ENCODE measurements at places on chromosomes 3 and 15.

GRCh38 chr3:169241991-169242707 is 421.4 kb downstream of the MECOM start:
- no peak for DNase-seq

GRCh38 chr3:198032039-198032936 is 72.3 kb downstream of the LMLN start:
- no peak for DNase-seq

GRCh38 chr3:192916371-192917027 is 1.2 kb downstream of the MB21D2 start:
- DNase-seq: no peak

GRCh38 chr15:59550956-59551355 is 60.6 kb upstream of the GCNT3 start:
- no peak for DNase-seq

- DNase-seq: no peak
Measured at GRCh38 chr3:24628523-24629258, 134.0 kb upstream of the THRB start.

- DNase-seq: no peak
Measured at GRCh38 chr3:148791920-148792319, 35.7 kb upstream of the CPB1 start.

GRCh38 chr15:69593981-69594966 is 141.7 kb downstream of the RPLP1 start:
- no peak for DNase-seq

- no peak for DNase-seq
Measured at GRCh38 chr3:196872316-196872715, 4.6 kb downstream of the SENP5 start.

- DNase-seq: no peak
Measured at GRCh38 chr15:67173786-67174185, 80.7 kb downstream of the AAGAB start.

DNA sequence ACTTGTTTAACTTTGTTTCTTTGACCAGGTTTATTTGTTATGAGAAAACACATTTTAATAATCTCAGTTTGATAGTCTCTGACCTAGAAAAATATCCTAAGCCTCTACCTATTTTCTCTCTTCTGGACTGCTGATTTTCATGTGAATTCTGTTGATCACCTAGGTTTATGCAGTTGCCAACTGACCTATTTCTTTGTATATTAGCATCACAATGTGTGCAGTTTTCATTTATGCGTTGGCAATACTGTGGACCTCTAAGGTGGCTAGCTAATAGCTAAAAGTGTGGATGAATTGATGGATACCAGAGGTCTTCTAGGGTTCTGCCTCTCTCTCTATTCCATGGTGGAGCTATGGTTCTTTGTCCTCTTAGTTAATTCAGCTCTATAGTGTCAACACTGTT is 72.1 kb downstream of the LRRC49 start:
- no peak for DNase-seq

DNA sequence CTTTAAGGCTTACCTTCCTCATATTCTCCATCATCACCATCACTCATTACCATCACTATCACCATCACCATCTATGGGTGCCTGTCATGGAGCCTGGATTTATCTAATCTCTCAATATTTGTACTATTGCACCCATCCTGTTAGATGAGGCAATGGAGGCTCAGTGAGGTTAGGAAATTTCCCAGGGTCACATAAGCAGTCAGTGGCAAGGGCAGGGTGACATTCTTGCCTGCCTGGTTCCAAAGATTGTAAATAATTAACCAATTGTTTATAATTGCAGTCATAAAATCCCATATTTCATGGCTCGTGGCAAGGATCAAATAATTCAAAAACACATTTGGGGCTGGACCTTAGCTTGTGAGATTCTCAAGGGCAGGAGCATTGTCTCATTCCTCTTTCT is 55.2 kb downstream of the MGLL start:
- no peak for DNase-seq

DNA sequence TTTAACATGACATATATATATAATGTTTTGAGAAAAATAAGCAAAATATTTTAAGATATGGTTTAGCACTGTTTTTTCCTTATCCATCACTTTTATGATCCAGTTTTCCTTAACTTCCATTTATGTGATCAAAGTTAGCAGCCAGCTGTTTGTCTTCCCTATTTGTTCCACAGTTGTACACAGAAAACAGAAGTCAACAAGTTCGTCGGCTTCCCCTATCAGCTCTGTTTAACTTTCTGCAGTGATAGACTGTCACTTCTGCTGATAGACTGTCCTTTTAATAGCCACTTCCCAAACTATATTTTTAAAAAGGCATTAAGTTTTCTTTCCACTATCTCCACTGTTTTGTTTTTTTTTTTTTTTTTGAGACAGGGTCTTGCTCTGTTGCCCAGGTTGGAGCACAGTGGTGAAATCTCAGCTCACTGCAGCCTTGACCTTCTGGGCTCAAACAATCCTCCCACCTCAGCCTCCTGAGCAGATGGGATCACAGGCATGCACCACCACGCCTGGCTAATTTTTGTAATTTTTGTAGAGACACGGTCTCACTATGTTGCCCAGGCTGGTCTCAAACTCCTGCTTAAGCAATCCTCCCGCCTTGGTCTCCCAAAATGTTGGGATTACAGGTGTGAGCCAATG is 7.2 kb downstream of the FSD2 start:
- no peak for DNase-seq

DNA sequence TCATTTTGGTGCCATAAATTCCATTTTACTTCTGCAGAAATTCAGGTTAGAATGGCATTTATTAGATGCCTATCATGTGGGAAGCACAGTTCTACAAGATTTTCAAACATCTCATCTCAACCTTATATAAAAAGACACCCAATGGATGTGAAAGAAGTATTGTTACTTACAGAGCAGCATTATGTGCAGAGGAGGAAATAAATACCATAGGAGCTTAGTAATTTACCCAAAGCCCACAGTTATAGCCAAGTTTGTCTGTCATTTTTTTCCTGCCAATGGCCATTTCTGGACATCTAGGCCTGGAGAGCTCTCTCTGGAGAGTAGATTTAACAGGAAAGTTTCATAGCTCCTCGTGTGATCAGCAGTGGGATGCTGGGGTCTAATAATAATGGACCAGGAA is 659.4 kb upstream of the NAALADL2 start:
- no peak for DNase-seq

DNA sequence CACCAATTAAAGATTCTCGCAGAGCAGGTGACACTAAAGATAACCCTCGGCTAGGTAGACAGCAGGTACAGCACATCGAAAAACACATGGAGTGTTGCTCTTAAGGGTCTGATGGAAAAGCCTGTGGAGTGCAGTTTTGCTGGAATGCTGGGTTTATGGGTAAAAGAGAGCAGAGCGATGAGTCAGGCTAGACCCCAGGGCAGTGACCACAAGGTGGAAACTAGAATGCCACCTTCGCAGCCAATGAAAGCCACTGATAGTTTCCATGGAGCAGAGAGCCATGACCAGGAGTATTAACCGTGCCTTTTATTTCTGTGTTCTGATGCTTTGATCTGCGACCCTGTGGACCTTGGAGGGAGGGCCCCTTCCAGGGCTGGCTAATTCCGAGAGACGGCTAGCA is 149.8 kb downstream of the GABRB3 start:
- DNase-seq: no peak

- no peak for DNase-seq
Measured at GRCh38 chr3:132421832-132422231, 4.5 kb downstream of the DNAJC13 start.

- no peak for DNase-seq
Measured at GRCh38 chr15:68409736-68410370, 22.1 kb downstream of the ITGA11 start.

DNA sequence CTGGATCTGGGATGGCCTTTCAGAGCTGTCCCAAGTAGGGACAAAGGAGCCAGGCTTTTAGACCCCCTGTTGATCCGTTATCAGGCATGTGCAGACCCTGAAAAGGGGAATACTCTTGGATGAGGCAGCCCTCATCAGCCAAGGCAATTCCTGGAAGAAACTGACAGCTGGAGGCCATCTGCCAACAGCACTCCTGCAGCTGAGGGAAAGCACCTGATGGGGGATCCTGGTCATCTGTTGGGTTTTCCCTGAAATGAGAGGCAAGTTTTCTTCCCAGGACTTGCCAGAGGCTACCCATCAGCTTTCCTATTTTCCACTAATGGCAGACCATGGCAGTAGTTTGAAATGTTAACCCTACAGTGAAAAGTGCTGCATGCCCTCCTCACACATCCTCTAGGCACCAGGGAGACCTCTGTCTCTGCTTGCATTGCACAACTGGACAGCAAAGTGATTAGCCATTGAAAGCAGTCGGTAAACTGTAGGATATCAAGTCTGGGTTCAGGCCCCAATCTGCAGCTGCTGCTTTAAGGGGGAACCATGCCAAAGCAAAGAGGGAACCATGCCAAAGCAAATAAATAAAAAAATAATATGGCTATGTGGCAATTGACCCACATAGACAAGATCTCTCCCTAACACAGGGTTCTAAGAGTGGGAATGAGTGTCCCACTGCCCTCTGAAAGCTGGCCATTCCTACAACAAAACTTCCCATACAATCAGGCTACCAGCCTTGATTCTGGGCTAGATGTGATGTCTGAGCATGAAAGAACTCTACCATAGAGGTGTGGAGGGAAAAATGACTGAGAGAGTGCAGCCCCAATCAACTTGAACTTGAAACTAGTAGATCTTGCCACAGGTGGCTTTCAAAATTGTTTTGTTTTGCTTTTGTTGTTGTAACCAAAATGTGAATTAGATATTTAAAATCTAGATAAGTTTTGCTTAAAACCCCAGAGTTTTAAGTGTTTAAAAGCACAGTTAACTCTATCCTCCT is 232.0 kb upstream of the STT3B start:
- no peak for DNase-seq

DNA sequence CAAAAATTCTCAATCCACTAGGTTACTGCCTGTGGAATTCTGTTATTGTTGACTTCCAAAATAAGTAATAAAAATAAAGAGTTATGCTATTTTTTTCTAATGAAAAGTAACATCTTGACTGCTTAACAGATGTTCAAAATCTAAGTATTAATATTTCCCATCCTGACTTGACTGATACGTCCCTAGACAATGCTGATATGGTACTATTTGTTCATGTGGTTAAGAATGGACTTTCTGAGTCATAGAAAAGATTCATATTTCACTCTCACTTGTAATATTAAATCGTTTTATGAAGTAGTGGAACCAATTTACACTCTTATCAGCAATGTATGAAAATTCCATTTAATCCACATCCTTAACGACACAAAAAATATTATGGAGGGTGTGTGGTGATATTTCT is 104.8 kb upstream of the PLSCR5 start:
- DNase-seq: no peak

DNA sequence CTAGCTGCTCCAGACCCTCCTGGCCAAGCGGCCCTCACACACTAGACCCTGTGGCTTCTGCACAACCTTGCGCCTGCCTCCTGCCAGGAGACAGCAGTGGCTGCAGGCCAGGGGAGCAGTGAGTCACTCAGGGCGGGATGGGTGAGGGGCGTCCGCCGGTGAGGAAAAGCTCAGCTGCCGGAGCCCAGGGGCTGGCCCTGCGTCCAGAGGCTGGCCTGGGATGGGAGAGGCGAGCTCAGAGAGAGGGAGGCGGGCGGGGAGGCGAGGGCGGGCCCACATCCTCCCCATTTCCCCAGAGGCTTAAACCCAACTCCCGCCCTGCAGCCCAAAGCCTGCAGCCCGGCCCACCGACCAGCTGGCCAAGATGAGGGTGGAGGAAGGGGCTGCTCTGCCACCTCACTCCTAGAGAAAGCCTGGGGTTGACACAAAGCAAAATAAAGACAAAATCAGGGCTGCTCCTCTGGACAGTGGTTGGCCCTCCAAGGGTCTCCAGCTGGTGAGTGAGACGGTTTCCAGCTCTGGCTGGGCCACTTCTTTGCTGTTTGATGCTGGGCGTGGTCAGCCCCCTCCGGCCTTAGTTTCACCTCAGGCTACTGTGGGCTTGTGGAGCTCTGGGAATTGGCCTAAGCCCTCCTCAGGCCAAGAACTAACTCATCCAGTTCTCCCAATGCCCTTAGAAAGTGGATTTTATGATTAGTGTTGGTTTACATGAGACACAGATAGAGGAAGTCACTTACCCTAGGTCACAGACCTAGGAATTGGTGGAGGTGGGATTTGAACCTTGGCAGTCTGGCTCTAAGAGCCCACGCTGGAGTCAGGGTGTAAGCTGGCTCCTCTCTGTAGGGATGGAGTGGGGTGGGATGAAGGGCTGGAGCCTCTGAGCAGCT is 50.6 kb downstream of the IQSEC1 start:
- DNase-seq: no peak

GRCh38 chr3:56370991-56371775 is 97.1 kb downstream of the ERC2 start:
- no peak for DNase-seq

DNA sequence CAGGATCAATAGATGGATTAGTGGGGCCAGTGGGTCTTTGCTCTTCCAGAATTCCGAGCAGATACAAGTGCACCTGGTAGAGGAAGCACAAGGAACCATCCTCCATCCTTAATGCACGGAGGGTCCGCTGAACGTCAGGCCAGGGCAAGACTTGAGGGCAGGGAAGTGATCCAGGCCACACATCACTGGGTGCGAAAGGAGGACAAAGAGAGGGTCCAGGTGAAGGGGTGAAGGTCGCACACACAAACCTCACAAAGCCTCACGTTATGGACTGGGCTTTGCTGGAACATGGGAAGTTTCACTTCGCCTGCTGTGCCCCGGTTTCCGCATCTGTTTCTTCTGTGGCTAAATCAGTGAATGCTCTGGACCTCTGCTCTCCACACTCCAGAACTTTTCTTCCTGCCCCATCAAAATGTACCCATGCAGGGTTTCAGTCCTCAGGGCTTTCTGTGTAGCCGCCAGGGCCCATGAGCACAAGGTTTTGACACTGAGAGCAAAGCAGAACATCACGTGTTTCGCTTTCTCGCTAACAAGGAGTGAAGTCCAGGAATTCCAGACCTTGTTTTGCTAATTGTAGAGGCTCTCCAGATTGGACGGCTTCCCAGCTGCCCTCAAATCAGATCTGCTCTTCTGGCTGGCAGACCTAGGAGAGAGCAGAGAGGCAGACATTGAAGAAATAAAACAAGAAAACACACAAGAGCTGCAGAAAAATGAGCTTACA is 56.3 kb downstream of the KLF15 start:
- no peak for DNase-seq

- DNase-seq: no peak
Measured at GRCh38 chr3:72784226-72784625, 64.0 kb downstream of the SHQ1 start.

DNA sequence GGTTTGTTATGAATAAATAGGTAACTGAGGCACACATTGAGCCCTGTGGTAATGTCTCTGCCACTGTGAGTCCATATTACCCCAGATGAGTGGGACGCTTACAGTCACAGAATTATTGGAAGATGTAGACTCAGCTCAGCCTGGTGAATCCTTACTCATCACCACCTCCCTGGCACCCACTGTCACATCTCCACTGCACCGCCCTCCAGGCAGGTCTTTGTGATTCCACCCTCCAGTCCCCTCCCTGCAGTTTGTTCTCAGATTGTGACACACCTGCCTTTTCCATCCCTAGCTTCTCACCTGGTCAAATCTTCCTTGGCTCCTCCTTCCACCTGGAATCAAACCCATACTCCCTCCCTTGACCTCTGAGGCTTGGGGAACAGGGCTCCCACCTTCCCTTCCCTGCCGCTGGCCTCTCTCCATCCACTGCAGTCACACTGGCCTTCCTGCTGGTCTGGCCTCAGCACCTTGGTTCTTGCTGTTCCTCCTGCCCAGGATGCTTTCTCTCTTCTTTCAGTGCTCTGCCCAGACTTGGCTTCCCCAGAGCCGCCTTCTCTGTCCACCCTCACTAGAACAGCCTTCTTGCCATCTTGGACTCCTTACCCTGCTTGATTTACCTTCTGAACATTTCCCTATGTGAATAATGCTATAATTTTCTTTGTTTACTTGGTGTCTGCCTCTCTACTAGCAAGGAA is 9.4 kb downstream of the SLC6A20 start:
- DNase-seq: no peak
